ENCODE measurements at places on chromosomes 2 and 18.

DNA sequence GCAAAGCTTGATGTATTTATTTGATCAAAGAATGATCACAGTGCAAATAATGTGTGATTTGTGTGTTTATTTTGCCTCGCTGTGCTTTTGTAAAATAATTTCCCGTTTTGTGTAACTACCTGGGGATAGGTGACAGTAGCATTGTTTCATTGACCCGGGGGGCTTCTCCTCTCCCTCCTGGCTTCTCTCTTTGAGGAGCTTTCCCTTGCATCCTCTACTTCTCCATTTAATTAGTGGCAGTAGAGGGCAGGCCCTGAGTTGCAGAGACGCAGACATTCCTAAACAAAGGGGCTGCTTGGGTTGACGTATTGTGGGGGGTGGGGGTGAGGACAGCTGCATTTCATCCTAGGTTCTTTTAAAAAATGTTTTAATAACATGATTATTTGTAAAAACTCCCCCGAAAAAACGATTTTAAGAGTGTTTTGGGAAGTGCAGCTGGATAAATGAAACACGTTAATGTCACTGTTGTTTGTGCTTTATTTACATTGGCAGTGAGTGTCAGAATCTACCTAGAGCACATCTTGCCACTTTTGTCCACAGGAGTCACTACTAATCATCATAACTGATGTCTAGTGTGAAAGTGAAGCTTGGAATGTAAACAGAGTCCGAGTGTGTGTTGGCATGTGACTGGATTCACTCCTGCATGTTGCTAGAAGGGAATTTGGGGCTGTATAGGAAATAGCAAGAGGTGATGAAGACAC lies 2.2 kb downstream of the NEDD4L start:
- no peak for DNase-seq

DNA sequence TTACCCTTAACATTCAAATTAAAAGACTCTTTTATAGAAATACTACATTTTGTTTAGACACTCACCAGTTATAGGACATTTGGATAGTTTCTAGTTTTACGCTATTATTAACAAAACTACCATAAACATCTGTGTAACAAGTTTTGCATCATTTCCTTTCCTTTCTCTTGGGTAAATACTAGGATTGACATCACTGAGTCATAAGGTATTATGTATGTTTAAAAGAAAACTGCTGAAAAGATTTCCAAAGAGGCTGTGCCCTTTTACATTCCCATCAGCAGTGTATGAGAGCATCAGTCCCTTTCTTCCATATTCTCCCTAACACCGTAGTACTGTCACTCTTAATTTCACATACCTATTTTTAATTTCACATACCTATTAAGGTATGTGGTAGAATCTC lies 130.6 kb downstream of the USP34 start:
- DNase-seq = no peak

- no peak for DNase-seq
Observed at GRCh38 chr2:233359823-233360222, 5.5 kb downstream of the DGKD start.

- DNase-seq = no peak
Observed at GRCh38 chr2:109009920-109010610, 21.0 kb upstream of the EDAR start.

DNA sequence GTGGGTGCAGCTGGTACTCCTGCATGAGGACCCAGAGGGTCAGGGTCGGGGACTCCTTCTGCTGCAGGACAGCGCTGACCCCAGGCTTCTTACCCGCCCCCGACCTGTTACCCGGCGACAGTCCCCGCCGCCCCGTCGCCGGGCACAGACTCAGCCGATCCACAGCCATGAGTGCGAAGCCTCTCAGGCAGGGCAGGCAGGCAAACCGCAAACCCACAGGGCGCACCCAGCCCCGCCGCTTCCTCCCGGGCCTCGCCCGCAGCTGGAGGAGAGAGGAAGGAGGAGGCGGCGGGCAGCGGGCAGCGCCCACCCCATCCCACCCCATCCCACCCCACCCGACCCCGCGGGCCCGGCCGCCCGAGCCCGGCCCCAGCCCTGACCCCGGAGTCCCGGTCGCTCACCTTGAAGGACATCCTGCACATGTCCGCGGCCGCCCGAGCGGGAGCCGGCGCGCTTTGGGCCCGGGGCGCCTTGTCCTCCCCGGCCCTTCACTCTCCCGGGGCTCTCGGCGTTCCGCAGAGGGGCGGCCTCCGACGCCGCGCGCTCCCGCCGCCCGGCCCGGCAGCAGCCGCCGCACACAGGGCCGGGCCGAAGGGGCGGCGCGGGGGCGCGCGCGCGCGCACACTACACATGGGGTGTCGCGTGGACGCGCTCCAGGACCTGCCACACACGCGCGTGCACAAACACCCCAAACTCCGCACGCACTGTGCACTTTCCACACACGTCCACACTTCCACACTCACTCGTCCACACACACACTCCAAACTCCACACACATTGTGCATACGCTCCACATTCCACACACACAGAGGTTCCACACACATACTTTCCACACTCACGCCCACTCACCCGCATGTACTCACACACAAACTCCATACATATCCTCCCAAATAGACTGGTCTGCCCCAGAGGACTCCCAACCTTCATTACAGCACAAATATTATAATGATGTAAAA lies at the start of gene ANKRD29:
Gene ANKRD29 (minus strand): TSS at position 603 of the 955 bp plus-strand sequence. CDS start 181 bp downstream, at position 422.
- no peak for DNase-seq

DNA sequence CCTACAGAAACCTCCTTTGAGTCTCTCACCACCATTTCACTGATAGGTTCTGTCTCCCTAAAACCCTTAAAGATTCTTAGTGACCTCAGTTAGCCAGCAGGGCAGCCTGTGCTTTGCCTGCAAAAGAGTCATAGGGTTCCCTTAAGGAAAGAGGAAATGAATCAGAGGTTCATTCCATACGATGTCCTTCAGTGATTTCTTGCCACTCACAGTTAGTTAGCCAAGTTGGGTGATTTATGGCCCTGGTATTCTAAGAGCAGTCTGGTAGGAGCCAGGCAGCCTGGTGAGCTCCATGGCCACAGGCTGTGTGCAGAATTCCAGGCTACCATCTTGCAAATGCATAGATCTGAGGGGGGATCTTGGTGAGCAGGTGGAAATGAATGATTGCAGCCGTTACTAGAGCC lies 18.7 kb upstream of the CCBE1 start:
- no peak for DNase-seq

- no peak for DNase-seq
Observed at GRCh38 chr18:35076135-35076924, 35.1 kb downstream of the MAPRE2 start.

- no peak for DNase-seq
Observed at GRCh38 chr2:233714121-233714520, 1.4 kb downstream of the UGT1A5 start.

- no peak for DNase-seq
Observed at GRCh38 chr2:65096948-65097347, 33.0 kb downstream of the RAB1A start.

DNA sequence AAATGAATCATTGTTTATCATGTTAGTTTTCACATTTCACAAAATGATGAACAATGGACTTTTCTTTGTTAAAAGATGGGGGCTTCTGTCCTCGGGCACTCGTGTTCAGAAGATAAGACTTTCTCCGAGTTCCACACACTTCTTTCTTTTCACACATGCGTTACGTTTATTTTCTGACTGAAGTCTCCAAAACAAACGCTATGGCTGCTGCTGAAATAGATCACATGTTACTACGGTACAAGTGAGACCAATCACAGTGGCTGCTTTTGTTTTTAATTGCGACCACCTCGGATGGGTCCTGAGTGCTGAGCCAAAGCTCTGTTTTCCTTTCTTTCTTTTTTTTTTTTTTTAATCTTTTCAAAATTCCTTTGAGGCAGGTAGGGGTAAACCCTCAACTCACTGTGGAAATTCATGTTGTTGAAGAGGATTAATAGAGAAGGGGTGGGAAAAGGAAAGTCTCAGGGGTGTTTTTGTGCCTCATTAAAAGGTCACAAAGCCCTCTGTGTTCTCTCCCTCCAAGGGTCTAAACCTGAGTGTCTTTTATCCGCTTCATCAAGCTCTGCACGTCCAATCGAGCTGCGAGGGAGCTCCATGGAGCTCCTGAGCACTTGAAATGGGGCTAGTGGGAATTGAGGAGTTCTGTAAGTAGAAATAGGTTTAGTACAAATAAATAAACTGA lies 48.2 kb downstream of the ARL4C start:
- DNase-seq = no peak

GRCh38 chr2:143575340-143575739 lies 446.1 kb downstream of the ARHGAP15 start:
- no peak for DNase-seq

- no peak for DNase-seq
Observed at GRCh38 chr2:237452861-237453260, 34.2 kb upstream of the MLPH start.

DNA sequence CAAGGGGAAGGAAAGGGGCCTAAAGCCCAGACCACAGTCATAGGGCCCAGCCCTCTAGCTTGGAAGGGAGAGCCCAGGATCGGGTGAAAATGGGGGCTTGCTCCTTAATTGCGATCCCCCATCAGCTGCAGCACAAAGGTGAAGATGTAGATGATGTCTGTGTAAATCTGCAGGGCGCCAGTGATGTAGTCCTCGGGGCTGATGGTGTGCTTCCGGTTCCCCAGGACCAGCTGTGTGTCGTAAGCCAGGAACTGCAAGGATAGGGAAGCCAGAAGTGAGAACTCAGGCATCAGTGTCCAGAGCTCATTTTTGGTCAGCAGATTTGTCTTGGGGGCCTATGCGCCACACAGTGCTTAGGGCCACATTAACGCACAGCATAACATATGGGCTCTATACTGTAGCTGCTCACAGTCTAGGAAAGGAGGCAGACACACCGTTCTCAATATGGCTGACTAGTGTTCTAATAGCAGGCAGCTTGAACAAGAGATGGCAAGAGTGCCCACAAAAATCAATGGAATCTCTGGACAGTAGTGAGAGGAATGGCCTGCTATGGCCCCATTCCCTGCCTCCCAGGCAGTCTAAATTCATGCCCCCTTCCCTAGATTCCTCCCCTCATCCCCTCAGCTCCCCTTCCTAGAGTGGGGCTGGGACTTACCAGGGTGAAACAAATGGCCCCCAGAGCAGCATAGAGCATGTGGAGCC lies 5.2 kb downstream of the PNKD start:
- DNase-seq = no peak

GRCh38 chr2:139031722-139032121 lies 251.5 kb upstream of the NXPH2 start:
- DNase-seq = no peak

- no peak for DNase-seq
Observed at GRCh38 chr2:10571673-10572072, 118.1 kb downstream of the NOL10 start.

- DNase-seq = no peak
Observed at GRCh38 chr2:233063976-233064411, 3.9 kb downstream of the INPP5D start.

DNA sequence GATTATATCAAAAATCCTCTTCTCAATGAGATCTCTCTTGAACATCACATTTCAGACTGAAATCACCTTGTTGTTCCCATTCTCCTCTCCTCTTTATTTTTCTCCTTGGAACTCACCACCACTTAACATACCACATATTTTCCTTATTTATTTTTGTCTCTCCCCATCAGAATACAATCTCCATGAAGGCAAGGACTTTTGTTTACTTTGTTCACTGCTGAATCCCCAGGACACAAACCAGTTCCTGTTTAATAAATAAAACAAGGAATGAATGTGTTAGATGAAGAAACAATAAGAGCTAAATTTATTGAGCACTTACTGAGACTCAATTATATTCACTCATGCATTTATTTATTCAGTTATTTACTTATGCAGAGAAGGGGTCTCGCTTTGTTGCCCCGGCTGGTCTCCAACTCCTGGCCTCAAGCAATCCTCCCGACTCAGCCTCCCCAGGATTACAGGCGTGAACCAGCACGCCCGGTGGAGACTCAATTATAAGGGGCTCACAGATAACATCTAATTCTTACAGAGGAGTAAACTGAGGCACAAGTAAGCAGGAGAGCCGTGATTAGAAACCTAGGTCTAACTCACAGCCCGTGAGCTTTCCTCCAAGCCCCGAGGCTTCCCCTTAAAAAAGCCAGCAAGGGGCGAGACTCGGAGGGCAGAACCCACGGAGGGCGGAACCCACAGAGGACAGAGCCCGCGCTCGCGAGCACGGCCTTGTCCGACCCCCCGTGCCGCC lies 616 bp upstream of the TAF1B start:
- DNase-seq = no peak

DNA sequence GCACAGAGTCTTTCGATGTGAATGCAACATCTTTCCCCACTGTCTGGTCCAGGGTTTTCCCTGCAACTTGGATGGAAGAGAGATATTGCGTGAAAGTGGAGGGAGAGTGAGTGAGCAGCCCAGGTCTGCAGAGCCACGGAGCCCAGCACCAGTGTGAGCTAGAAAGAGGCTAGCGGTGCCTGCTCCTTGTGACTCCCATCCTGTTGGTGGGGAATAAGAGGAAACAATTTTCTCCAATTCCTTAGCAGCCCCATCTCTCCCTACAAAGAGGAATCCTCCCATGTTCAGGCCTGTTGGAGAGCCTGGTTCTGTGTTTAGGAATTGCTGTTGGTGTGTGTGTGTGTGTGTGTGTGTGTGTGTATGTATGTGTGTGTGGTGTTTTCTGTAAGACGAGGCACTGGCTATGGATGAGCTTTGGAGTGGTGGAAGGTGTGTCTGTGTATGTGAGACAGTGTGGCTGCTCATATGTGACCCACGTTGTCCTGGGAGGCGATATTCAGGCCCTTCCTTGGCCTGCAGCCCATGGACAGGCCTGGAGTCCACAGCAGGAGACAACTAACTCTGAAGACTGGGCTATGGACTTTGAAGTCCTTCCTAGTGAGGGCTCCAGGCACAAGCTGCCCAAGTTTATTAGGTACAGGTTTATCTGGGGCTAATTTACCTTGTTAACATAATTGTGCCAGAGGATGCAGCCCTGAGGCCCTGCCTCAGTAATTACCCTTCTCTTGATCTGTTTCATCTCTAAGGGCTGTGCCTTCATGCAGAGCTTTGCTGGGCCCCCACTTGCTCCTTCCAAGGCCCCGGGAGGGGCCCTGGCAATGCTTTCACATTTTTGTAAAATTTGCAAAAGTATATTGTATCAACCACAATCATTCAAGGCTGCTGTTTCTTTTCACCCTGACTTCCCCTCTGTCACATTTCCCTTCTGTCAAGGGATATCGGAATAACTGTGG lies 88.6 kb upstream of the HAAO start:
- DNase-seq = no peak

GRCh38 chr2:205738117-205738968 lies 56.0 kb downstream of the NRP2 start:
- DNase-seq = no peak

- DNase-seq = no peak
Observed at GRCh38 chr2:181174611-181175580, 194.5 kb downstream of the UBE2E3 start.

DNA sequence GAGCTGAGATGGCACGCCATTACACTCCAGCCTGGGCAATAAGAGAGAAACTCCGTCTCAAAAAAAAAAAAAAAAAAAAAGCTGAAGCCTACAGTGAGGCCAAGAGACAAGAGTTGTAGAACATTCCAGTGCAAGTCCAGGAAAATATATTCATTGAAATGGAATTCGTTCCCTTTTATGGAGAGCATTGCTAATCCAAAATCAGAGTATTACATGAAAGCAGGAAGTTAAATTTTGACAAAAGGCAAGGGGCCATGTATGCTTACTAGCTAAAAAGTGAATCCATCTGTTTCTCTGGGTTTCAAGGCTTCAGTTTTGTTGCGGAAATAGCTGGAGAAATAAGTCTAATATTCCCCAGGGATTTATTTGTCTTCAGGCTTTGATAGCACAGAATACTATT lies 471.7 kb downstream of the THSD7B start:
- DNase-seq = no peak

Data from NCI-H187 (cell line).